Immature natural killer cell (primary cell): ENCODE measurements at places on chromosomes 5 and 9. TPM values are rescaled to one million over a fixed set of nuclear protein-coding genes. Genes with fewer than 3 reads are reported as not detected.

- no peak overlapping the region for H3K4me3 ChIP-seq
- H3K27me3 ChIP-seq, result no peaks in the 10 kb centered on the region
- no peaks in the 10 kb centered on the region for H3K4me1 ChIP-seq
- no peak for DNase-seq
Observed at GRCh38 chr5:119913425-119913824, 284.1 kb downstream of the FAM170A start.

DNA sequence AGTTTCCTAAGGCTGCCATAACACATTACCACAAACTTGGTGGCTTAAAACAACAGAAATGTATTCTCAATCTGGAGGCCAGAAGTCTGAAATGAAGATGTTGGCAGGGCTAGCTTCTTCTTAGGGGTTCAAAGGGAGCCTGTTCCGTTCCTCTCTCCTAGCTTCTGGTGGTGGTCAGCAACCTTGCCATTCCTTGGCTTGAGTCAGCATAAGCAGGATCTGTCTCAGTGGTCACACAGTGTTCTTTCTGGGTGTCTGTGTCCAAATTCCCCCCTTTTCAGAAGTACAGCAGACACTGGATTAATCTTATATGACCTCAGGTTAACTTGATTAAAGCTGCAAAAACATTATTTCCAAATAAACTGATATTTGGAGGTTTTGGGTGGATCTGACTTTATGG is 2.1 kb upstream of the OSMR start:
- H3K36me3 ChIP-seq, result no peaks in the 10 kb centered on the region
- H3K27ac ChIP-seq, result no peak overlapping the region
- H3K4me1 ChIP-seq, result peaks cover 4% of the 10 kb centered on the region
- peaks cover 12% of the 10 kb centered on the region for H3K27me3 ChIP-seq

Gene PCDHGC5
- not detected for polyA plus RNA-seq

Gene ENTPD2
- not detected for polyA plus RNA-seq

Gene SHISAL2B
- not detected for polyA plus RNA-seq

Gene PCDHA5
- not detected for polyA plus RNA-seq
